Panc1 (cell line): ENCODE measurements at places on chromosomes 4 and X. TPM values are rescaled to one million over a fixed set of nuclear protein-coding genes. Genes with fewer than 3 reads are reported as not detected.

BANK1 gene
- total RNA-seq: 3.3 TPM

KCND1 gene
- total RNA-seq: 5.5 TPM

SATL1 gene
- not detected for total RNA-seq

DCX gene
- 0.13 TPM for total RNA-seq

SYTL5 gene
- 0.08 TPM for total RNA-seq

TMPRSS11F gene
- not detected for total RNA-seq

ERAS gene
- 0.23 TPM for total RNA-seq

LGI2 gene
- not detected for total RNA-seq

SMR3B gene
- not detected for total RNA-seq

AMBN gene
- not detected for total RNA-seq

P2RY4 gene
- total RNA-seq: not detected

TIGD2 gene
- 3.6 TPM for total RNA-seq

MAGEA2B gene
- not detected for total RNA-seq

PCDH19 gene
- 0.08 TPM for total RNA-seq

FGFBP2 gene
- total RNA-seq: 0.33 TPM

NXF2 gene
- not detected for total RNA-seq

CXorf65 gene
- not detected for total RNA-seq

RNF128 gene
- total RNA-seq: 5.0 TPM

ARHGAP36 gene
- total RNA-seq: not detected

PDCL2 gene
- total RNA-seq: not detected

ARSJ gene
- total RNA-seq: 43.9 TPM

CT47A7 gene
- total RNA-seq: not detected

PAGE2 gene
- not detected for total RNA-seq

TRO gene
- total RNA-seq: 2.4 TPM

HS3ST1 gene
- 0.21 TPM for total RNA-seq
